CD14-positive monocyte (primary cell): ENCODE measurements at places on chromosomes 3 and 15. TPM values are rescaled to one million over a fixed set of nuclear protein-coding genes. Genes with fewer than 3 reads are reported as not detected.

The WDR93 gene
- not detected for polyA plus RNA-seq

The CAMP gene
- polyA plus RNA-seq = 2.1 and 3.8 TPM in 2 replicates

- H3K4me3 ChIP-seq = no peak overlapping the region
- DNase-seq = no peak
- no peaks in the 10 kb centered on the region for H3K36me3 ChIP-seq
- H3K4me1 ChIP-seq = no peaks in the 10 kb centered on the region
- H3K27ac ChIP-seq = no peak overlapping the region
- no peaks in the 10 kb centered on the region for H3K27me3 ChIP-seq
These were observed 328.3 kb downstream of the OXSM start for GRCh38 chr3:26118165-26118564.

GRCh38 chr3:39910135-39910534, 100.7 kb downstream of the MYRIP start:
- no peak overlapping the region for H3K27ac ChIP-seq
- DNase-seq = no peak
- H3K36me3 ChIP-seq = no peaks in the 10 kb centered on the region
- H3K4me3 ChIP-seq = no peak overlapping the region

- peaks cover 16% of the 10 kb centered on the region for H3K4me1 ChIP-seq
- no peak overlapping the region for H3K27ac ChIP-seq
- H3K36me3 ChIP-seq = no peaks in the 10 kb centered on the region
- DNase-seq = no peak
- no peaks in the 10 kb centered on the region for H3K27me3 ChIP-seq
- no peak overlapping the region for H3K4me3 ChIP-seq
These were observed 375.1 kb downstream of the FOXP1 start for GRCh38 chr3:71208211-71209095.

GRCh38 chr15:60972866-60973265, 256.2 kb downstream of the RORA start:
- no peak overlapping the region for H3K27ac ChIP-seq
- H3K4me3 ChIP-seq = no peak overlapping the region
- peaks cover 4% of the 10 kb centered on the region for H3K27me3 ChIP-seq
- no peaks in the 10 kb centered on the region for H3K36me3 ChIP-seq
- no peaks in the 10 kb centered on the region for H3K4me1 ChIP-seq

DNA sequence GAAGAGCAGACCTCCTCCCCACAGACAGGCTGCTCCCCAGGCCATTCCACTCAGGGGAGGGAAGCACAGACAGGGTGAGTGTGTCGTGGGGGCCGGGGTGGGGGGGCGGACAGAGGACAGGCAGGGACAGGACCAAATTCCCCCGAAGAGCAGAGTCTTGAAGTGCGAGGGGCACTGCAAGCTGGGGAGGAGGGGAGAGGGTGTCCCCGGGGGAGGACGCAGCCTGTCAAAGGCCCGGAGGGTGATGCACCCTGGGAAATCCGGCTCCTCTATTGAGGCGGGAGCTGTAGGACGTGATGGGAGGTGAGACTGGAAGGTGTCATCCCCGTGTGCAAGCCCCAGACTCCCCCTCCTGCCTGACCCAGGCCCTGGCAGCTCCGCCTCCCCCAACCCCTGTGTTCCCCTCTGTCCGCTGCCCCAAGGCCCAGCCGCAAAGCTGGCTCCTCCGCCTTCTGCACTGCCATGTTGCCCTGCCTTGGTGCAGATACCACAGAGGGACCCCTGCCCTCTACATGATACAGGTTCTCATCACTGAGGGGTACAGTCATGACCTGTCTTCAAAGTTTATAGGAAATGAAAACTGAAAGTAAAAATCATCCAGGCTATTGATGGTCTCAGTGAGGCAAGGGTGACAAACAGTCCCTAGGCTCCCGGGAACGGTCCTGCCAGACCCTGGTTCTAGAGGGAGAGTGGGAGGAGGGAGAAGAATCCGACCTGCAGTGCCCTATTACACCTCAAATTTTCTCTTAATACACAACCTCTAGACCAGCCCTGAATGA, 76.3 kb upstream of the IQSEC1 start:
- H3K27me3 ChIP-seq = no peaks in the 10 kb centered on the region
- peak overlapping the region; percentile 68 for H3K4me3 ChIP-seq
- no peak for DNase-seq

GRCh38 chr3:96354742-96355141, 459.7 kb upstream of the EPHA6 start:
- no peak overlapping the region for H3K27ac ChIP-seq
- H3K4me1 ChIP-seq = no peaks in the 10 kb centered on the region
- no peaks in the 10 kb centered on the region for H3K27me3 ChIP-seq
- no peak for DNase-seq

- peaks cover 52% of the 10 kb centered on the region for H3K27me3 ChIP-seq
- peak; percentile 1 for DNase-seq
- no peaks in the 10 kb centered on the region for H3K36me3 ChIP-seq
- H3K4me3 ChIP-seq = no peak within 1 kb of the TSS
These were observed at the start of gene OCA2 for GRCh38 chr15:28098766-28099554. Gene OCA2, minus strand, starts transcription at chr15:28099315. Its CDS starts 17,441 bp downstream, at chr15:28081874.

DNA sequence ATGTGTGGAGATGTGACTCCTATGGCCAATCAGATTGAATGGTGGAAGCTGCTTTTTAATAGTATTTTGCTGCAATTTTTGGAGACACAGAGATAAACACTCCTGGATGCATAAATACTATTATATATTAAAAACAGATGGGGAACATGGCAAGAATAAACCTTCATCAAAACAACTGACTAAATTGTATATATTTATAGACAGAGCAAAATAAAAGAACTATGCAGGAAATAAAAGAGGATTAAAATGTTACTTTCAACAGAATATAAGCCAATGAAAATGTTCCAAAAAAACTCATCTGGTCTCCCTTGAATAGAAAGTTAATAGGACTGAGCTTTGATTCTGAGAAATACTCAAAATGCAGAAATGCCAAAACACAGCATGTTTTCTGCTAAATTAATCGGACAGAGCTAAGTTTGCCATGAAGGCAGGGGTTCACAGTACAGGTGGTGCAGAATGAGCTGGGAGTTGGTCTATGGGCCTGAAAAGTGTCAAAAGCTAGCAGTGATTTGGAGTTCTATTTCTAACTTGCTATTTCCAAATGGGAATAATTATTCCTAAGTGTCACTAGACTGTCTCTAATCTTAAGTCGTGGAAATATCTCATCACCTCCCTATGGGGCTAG, 227.2 kb downstream of the CNTN3 start:
- no peaks in the 10 kb centered on the region for H3K4me1 ChIP-seq
- no peaks in the 10 kb centered on the region for H3K27me3 ChIP-seq
- H3K36me3 ChIP-seq = no peaks in the 10 kb centered on the region
- no peak for DNase-seq
- no peak overlapping the region for H3K4me3 ChIP-seq

GRCh38 chr3:68876112-68876713, 56.1 kb downstream of the TAFA4 start:
- H3K4me1 ChIP-seq = no peaks in the 10 kb centered on the region
- H3K27ac ChIP-seq = no peak overlapping the region
- H3K27me3 ChIP-seq = no peaks in the 10 kb centered on the region
- H3K4me3 ChIP-seq = no peak overlapping the region
- peak; percentile 10 for DNase-seq
- no peaks in the 10 kb centered on the region for H3K36me3 ChIP-seq

GRCh38 chr3:166291186-166291955, 454.1 kb upstream of the BCHE start:
- H3K27ac ChIP-seq = no peak overlapping the region
- DNase-seq = no peak

GRCh38 chr3:52845157-52845556, 10.3 kb upstream of the MUSTN1 start:
- H3K4me3 ChIP-seq = no peak overlapping the region
- DNase-seq = no peak
- peaks cover 62% of the 10 kb centered on the region for H3K36me3 ChIP-seq
- H3K4me1 ChIP-seq = peaks cover 36% of the 10 kb centered on the region
